Posterior cingulate gyrus (tissue), 11 donors: ENCODE measurements at places on chromosomes 7 and 10.

GRCh38 chr10:37576154-37576553, 281.3 kb downstream of the ZNF248 start:
- no peak for DNase-seq

DNA sequence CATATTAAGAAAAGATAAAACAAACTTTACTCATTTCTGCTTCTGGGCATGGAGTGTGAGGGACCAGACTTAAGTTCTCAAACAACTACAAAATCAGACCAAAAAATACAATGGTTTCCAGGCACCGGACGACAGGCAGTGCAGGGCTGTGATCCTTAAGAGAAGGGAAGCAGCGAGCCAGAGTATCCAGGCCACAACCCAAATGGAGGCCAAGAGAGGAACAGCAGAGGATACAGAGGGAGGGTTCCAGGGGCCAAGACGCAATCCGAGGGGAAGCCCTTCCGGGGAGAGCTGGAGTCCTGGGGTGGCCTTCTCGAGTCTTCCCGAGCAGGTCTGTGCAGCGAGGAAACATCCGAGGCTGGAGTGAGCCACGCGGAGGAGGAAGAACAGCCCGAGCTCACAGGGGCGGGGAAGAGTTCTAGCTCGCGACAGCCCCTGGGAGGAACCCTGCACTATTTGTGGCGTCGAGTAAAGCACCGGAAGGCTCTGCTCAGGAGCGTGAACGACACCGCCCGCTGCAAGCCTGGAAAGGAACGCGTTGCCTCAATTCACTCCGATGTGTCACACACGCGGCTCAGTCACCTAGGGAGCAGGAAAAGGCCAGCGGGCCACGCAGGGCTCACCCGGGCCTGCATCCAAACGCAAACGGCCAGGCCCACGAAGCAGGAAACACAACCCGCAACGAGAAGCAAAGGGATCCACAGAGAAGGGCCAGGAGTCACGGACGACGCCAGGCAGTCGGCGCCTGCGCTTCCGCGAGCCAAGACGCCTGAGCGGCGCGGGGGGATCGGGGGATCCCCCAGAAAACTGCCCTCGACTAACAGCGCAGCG, 933 bp upstream of the RNF32 start:
- DNase-seq, result no peak

GRCh38 chr10:70272925-70273316, 10.9 kb downstream of the NPFFR1 start:
- no peak for DNase-seq

GRCh38 chr10:119006451-119007210, 22.9 kb upstream of the NANOS1 start:
- no peak for DNase-seq

GRCh38 chr10:21532694-21533466, 1.2 kb upstream of the MLLT10 start:
- DNase-seq, result no peak

- no peak for DNase-seq
These were observed 206.0 kb downstream of the CCDC3 start for GRCh38 chr10:12795315-12796110.

DNA sequence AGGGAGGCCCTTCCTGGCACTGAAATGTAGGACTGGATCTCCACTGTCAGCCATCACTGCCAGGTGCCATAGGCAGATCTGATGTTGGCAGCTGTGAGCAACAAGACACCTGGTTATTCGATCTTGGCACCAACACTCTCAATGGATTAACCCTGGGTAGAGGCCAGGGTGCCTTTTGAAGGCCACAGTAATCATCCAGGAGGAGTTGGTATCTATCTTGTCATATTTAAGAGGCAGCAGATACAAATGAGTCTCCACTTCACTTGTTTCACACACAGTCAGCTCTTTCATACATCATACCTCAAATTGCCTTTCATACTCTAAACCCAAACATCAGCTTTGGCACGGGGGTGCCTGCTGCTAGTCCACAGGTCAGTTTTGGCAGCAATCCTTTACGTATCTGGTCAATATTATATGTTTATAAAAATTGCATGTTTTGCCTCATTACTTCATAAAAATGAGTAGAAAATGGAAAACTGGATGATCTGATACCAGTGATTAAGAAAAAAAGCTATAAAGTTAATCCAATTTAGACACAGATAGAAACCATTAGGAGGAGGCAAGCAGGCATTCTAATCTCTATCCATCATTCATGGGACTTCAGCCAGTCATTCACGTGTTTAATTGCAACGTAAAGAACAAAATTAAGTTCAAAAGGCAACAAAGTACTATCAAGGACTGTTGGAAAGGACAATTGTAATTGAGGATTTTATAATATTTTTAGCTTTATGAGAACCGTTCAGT, 12.7 kb upstream of the CACUL1 start:
- DNase-seq, result no peak

- peak; percentile 79 for DNase-seq
These were observed 147.8 kb downstream of the ARHGAP22 start for GRCh38 chr10:48456808-48457761.

GRCh38 chr7:91345449-91345848, 81.2 kb downstream of the FZD1 start:
- DNase-seq, result no peak

DNA sequence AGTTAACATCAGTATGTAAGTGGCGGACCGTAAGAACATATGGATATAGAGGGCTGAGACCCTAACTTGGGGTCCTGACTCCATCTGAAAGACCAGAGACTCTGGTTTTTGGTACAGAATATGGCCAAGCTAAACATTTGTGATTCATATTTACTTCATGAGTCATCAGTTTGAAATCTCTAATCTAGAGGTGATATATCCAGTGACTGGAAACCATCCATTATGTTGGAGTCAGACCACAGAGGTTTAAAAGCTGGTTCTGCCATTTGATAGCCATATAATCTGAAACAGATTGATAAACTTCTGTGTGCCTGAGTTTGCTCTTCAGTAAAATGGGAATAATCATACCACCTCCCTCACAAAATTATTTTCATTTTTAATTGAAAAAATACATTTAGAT, 505.3 kb downstream of the SORCS3 start:
- DNase-seq, result no peak

GRCh38 chr7:74657692-74658177, at the start of gene GTF2I:
Gene GTF2I, plus strand, starts transcription at chr7:74657718. Its CDS starts 31,411 bp downstream, at chr7:74689129.
- DNase-seq, result no peak

GRCh38 chr10:80870282-80870681, 332.6 kb downstream of the SH2D4B start:
- DNase-seq, result no peak

DNA sequence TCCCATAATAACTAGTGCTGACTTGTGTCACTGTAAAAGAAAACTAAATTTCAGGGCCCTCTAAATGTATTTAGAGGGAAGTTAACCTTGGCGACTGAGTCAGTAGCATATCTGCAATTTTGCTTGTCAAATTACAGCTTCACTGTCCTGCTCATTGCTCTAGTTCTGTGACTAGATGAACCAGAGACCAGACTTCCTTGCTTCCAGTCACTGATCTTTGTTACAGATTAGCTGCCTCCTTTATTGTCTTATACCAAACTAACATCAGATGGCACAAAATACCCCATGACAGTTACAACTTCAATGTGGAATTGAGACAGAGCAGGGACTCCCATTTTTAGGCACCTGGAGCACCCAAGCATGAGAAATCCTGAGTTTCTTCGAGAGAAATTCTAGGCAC, 79.9 kb upstream of the POM121L12 start:
- DNase-seq, result no peak

- no peak for DNase-seq
These were observed 23.3 kb upstream of the PDGFA start for GRCh38 chr7:542713-543500.

- no peak for DNase-seq
These were observed 32.8 kb downstream of the ARL4A start for GRCh38 chr7:12719981-12720865.

DNA sequence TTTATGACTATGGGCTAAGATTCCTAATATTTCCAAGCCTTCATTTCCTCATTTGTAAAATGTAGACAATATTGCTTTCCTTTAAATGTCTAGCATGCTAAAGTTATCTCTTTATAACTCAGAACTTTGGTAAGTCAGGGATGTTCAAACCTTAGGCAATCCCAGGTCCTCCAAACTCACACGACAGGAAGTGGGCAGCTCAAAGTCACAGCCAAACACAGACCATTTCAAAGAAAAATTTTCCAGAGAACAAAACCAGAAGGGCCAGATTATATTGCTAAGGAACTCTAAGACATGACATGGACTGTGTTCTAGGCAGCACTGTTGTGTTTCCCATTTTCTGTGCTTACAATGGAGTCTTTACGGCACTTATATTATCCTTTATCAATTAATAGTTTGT, 87.8 kb upstream of the DYNC1I1 start:
- DNase-seq, result no peak

DNA sequence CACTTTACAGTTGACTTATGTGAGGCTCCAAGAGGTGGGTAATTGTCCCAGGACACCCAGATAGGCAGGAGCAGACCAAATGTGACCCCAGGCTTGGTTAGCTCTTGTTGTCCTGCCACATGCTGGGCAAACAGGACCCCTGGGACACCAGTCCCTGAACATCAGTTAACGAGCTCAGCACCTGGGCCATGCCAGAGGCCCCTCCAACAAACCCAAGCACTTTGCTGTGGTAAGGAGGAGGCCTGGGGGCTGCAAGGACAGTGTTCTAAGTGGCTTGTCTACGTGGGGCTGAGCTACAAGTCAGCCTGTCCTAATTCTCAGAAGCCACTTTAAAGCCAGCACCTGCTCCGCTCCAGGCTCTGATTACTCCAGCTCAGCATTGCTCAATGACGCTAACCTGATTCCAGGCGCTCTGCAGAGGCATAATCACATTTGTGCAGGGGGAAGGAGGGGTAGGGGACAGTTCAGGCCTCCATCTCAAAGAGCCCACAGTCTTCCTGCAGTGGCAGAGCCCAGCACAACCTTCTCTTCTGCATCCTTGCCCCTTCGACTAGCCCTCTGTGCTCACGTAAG, 57.2 kb downstream of the DDC start:
- DNase-seq, result no peak

DNA sequence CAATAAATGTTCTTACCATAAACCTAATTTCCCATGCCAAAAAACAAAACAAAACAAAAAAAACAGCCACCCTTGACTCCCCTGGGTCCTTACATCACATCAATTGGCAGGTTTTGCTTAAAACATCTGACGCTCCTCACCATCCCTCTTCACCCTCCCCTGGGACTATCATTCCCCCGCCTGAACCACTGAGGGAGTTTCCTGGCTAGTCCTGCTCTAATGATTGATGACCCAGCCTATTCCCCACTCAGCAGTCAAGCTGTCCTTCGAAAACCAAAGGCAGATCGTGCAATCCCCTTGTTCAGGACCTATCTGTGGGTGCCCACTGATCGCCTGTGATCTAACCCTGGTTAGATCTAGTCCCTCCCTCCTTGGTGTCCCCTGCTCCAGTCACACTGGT, 11.2 kb upstream of the FRMPD2 start:
- DNase-seq, result no peak

GRCh38 chr10:73902351-73902750, 8.6 kb upstream of the PLAU start:
- DNase-seq, result no peak

DNA sequence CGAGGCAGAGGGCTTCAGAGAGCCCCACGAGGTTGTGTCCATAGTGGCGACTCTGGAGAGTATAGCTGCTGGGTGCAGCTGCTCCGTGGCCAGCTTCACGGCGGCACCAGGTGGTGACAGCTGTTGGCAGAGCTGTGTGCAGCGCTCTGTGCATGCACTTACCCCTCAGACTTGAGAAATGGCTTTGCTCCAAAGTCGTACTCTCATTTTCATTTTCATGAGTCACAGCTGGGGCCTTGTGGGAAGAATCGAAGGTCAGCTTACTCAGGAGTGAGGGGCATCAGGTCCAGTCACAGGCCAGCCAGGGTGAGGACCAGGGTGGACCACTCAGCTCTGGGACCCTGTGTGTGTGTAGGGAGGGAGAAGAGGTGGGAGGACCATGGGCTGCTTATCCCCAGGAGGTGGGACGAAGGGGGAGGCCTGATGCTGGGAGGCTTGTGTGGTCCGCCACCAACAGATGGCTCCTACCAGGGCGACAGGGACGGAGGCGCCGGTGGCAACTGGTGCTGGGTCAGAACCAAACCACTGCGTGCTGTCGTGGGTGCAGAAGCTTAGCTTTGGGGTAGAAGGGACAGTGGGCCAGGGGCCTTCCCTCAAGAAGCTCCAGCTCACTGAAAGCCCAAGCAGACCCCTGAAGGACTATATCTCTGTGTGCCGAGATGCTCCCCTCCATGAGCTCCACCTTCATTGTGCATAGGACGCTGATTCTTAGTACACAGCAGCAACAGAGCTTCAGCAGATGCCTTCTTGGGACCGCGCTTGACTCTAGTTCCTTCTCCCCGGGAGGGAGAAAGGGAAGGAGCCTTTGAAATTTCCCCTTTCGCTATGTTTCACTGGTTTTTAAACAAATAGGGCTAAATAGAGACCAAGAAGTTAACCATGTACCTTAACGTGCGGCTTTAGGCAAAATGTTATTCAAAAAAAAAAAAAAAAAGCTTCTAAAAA, 225.0 kb downstream of the CELF2 start:
- DNase-seq, result peak; percentile 88

GRCh38 chr7:138477581-138477980, 17.5 kb downstream of the TRIM24 start:
- DNase-seq, result no peak

- DNase-seq, result no peak
These were observed 74.8 kb upstream of the RPA3 start for GRCh38 chr7:7793249-7793648.

GRCh38 chr10:15740261-15740660, 20.5 kb upstream of the ITGA8 start:
- DNase-seq, result no peak

DNA sequence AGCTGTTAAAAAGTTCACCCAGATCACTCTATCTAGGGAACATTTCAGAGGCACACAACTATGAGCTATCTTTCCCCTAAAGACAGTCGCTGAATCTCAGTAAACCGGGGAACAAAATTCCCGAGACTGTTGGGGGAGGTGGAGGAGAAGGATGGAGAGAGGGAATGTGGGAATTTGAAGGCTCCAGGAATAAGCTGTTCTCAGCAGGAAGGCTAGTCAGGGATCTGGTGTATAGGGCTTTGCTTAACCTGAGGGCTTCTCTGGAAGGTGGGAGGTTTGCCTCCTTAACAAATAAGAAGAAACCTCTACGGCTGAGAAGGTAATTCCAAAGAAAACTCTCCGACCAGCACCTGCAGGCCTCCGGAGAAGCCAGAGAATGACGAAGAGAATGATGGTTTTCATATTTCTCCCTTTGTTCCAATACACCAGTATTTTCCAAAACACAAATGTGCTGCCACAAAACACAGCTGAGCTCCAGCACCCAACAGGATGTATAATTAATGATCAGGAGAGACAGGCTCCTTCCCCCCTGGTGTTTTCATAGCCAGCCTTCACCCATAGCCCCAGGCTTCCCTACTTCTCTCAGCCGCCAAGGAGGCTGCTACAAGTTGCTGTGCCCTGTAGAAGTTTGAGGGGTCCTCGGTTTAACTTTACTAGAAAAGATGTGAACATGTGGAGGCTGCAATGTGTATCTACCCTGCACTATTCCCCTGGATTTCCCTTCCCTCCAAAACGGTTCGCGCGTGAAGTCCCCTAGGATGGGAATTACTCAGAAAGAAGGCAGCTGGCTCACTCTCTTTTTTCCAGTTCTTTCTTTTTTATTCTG, 2.0 kb downstream of the KCNMA1 start:
- DNase-seq, result no peak
